ENCODE measurements at places on chromosomes 7 and 10.

DNA sequence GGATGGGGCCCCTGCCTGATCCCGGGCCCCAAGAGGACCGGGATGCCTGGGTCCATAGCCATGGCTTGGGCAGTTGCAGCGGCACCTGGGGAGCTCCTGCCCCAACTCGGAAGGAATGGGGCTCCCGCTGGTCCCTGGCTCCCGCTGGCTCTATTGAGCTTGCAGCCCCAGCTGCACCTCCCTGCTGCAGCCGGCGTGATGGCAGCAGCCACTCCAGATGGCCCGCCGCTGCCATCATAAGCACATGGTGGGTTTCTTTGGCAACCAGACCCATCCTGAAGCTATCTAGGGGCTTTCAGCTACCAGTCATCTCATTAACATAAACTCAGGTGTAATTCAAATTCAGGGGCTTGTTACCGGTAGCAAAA is 11.1 kb upstream of the DNMBP start:
- no peak for DNase-seq

DNA sequence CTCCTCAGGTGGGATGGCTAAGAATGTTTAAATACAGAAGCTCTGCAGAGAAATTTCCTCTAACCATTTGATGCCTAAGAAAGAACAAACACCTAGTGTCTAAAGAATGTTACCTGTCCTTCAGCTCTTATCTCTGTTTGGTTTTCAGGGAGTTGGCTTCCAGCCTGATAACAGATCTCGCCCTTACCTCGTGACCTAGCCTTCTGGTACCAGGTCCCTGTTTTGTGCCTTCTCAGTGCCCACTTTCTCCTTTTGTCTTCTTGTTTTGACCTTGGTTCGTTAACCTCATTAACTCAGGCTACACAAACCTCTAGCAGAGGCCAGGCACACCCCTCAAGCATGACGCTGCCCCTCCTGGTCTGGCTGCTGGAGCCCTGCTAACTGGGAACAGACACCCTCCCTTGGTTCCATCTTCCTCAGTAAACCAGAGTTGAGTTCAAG is 16.1 kb upstream of the RAB11FIP2 start:
- peak; percentile 23 for DNase-seq

DNA sequence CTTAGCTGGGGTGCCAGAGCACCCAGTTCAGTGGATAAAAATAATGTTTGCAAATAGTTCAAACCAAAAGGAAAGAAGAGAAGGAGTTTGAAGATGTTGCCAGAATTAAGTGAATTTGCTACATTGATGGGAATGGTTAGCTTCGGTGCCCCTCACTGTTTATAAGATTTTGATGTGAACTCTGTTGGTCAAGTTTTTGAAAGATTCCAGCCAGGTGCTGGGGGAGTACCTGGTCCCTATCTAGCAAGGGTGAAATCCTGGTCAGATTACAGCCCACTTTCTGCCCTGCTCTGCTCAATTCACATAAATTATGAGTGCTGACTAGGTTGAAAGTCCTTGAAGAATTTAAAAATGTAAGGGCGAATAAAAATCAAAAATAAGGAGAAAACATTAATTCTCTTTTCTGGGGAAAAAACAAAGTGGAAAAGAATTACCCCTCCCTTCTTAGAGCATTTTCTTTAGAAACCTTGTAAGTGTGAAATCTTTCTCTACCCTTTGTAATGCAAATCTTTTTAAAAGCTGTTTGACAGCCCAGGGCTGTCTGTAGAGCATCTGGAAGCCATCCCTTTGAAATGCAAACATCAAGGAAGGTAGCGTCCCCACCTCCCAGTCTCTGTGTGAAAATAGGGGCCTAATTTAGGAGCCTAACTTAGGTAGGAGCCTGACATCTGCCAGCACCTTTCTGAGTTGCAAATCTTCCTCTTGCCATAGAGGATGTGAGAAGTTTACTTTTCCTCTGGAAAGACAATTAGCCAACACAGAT is 1.4 kb upstream of the GIMAP5 start:
- DNase-seq: no peak

- DNase-seq: no peak
Observed at GRCh38 chr10:116104210-116104932, 168.6 kb downstream of the GFRA1 start.

GRCh38 chr7:93894426-93894825 is 3.9 kb upstream of the TFPI2 start:
- DNase-seq: no peak

DNA sequence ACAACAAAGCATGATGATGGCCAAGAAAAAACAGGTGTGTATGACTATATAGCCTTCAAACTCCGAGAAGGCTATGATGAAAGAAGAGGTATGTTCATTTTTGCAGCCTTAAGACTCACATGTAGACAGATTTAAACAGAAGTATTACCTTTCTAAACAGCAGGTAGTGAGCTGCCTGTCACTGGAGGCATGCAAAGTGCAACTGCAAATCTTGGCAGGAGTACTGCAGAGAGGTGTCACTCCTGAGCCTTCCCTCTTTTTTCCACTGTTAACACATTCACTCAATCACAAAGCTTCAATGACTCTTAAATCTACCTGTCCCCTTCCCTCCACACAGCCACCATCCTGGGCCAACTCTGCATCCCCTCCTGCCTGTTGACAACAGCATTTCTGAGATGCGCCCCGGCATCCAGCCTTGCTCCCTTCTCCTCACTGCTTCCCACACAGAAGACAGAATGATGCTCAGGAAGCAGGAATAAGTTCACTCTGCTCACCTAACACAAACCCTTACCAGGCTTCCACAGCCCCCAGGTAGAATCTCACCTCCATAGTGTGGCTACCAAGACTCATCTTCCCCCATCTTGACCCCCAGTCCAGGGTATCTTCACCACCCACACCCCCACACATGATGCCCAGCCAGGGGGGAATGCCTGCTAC is 161.9 kb upstream of the ZMIZ1 start:
- no peak for DNase-seq

DNA sequence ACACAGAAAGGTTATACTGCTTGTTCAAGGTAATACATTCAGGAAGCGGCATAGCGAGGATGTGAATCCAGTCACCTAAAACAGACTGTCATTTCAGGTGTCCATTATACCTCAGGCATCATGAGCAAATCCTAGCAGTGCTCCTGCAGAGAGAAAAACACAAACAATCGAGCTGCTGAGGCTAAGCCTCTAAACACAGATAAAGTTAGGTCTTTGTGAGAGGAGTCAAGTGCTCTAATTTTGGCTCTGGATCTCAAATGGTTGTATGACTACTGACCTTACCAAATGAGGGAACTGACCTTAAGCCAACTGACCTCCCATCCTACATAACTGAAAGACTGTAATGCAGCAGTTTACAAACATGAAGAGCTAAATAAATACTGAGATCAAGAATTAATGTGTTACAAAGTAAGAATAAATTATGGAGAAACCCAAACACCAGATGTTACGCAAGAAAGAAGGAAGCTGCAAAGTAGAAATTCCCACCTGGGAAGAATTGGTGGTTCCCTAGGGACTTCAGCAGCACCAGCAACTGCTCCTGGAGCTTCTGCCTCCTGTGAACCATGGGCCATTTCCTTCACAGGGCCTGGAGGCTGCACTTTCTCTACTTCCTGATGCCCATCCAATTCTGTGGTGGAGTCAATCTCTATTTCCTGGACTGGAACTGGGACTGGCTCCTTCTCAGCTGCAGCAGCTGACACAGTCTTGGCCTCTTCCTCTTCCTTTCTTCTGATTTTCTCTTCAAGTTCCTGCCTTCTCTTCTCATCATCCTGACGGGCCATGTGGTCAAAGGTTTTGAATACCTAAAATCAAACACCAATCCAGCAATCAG is 5.8 kb downstream of the NUDCD3 start:
- no peak for DNase-seq

DNA sequence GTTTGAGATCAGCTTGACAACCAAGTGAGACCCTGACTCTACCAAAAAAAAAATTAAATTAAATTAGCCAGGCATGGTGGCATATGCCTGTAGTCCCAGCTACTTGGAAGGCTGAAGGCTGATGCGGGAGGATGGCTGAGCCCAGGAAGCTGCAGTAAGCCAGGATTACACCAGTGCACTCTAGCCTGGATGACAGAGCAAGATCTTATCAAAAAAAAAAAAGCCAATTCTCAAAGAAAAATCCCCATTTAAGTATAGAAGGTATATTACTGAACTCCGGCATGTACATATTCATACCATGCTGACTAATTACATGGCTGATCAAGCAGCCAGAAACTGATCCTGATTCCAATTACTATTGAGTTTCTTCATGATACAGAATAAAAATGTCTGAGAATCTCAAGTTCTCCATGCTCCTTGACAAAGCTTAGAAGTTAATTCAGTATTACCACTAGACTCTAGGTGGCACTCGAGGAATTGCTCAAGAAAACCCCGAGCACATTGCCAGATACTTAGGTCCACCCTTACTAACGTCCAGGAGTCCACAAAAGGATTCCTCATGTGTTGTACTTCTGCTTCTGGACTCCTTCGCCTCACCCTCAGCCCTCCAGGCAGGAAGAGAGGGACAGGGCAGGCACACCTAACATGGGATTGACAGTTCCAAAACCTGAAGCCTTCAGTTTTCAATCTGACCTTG is 148.9 kb downstream of the PARD3 start:
- no peak for DNase-seq

DNA sequence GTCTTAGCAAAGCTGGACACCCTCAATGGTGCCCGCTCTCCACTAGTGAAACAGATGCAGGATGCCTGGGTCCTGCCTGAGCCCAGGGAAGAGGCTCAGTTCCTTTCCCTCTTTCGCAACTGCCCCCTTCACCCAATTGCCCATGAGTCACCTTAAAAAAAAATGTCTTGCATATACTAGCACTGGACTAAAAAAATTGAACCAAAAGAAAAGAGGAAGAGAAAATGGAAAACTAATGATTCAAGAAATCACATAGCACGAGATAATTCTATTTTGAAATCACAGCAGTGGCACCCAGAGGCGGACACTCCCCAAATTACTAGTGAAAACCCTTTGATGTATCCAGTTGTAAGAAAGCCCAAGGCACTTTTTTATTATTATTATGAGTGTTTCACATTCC is 972.5 kb downstream of the LRMDA start:
- DNase-seq: no peak

DNA sequence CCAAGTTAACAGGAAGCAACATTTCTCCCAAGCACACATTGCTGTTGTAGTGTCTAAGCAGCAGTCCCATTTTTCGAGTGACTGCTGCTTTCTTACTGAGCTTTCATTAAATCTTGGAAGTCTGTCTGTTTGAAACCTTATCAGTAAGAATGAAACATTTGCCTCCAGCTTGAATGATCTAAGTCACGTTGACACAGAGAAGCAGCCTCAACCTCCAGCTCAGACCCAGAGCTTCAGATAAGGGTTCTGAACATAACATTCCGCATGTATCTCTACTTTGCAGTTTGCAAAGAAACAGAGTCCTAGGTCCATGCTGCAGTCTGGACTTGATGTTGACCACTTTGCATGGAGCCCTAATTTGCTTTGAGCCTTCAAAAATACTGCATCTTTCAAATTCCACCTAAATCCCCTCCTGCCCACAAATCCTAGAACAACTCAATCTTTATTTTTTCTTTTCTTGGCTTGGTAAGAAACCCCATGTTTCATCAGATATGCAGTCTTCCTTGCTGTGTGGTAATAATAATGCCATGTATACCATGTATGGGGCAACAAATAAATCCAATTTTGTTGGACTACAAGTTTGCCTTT is 698.7 kb upstream of the IGFBP3 start:
- DNase-seq: no peak

All from left colon (tissue), 2 donors.